ENCODE measurements at places on chromosomes 1 and 21.

DNA sequence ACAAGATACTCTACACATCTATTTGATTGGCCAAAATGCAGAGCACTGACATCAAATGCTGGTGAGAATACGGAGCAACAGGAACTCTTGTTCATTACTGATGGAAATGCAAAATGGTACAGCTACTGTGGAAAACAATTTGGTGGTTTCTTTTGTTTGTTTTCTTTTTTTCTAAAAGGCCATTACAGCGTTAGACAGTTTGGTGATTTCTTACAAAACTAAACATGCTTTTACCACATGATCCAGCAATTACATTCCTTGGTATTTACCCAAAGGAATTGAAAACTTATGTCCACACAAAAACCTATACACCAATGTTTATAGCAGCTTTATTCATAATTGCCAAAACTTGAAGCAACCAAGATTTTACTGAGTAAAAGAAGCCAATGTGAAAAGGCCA is 66.4 kb upstream of the FBXO28 start:
- DNase-seq, result no peak

GRCh38 chr1:218572050-218572449 is 226.9 kb downstream of the TGFB2 start:
- DNase-seq, result no peak

- no peak for DNase-seq
Measured at GRCh38 chr1:241776911-241777310, 71.1 kb upstream of the EXO1 start.

DNA sequence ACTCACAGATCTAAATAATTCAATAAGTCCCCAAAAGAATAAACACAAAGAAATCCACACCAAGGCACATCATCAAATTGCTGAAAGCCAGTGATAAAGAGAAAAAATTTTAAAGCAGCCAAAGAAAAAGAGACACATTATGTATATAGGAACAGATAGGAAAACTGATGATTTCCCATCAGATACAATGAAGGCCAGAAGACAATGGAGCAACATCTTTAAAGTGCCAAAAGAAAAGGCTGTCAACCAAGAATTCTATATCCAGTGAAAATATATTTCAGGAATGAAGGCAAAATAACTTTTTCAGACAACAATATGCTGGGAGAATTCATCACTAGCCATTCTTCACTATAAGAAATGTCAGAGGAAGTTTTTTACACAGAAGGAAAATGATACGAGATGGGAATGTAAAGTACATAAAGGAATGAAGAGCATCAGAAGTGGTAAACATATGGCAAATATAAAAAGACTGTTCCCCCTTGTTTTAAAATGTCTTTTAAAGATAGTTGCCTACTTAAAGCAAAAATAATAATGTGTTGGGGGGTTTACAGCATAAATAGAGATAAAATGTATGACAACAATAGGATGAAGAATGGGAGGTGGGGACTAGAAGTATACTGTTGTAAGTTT is 9.4 kb upstream of the MYOG start:
- DNase-seq, result no peak

DNA sequence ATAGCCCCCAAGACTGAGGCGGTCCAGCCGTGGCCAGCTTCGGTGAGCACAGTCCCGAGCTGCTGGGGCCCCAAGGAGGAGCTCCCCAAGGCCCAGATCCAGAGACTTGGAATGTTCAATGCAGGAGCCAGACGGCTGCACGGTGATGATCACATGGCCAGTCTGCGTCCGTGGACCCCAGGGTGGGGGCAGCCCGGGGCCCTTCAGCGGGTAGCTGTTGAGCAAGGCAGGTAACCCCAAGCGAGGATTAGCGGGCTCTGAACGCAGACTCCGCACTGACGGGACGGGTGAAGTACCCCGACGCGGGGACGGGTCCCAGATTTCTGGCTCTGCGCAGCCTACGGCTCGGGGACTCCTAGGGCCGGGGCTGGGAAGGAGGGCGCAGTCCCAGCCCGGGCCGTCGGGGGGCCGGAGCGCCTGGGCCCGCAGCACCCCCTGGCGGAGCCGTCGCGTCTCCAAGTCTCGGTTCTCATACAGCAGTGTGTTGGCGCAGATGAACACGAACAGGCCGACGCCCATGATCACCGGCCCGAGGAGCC is 2.7 kb downstream of the TMEM200B start:
- peak; percentile 41 for DNase-seq

DNA sequence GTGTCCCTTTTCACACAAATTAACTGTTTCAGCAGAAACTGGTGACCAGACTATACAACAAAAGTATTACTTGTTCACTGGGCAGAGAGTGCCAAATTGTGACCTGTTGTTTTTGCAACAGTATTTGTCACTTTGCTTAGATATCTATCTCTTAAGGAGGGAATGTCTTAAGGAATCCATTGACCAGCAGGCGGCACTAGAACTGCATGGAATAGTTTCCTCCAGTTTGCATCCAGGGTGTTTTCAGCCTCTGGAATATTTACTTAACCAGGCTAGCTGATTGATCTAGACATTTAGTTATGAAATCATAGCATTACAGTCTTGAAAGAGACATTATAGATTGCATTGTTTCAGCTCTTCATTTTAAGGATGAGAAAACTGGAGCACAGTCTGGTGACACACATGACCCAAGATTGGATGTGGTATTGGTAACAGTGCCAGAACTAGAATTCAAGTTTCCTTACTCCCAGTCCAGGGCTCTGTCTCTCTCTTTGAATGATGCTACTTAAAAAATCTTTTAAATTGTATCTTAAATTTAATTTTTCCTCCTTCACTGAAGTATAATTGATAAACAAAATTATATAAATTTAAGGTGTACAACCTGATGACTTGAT is 16.9 kb downstream of the RPTN start:
- no peak for DNase-seq

GRCh38 chr1:156745881-156746280 is 5.0 kb upstream of the MRPL24 start:
- DNase-seq, result no peak

GRCh38 chr1:61501971-61502916 is 222.7 kb downstream of the TM2D1 start:
- no peak for DNase-seq

DNA sequence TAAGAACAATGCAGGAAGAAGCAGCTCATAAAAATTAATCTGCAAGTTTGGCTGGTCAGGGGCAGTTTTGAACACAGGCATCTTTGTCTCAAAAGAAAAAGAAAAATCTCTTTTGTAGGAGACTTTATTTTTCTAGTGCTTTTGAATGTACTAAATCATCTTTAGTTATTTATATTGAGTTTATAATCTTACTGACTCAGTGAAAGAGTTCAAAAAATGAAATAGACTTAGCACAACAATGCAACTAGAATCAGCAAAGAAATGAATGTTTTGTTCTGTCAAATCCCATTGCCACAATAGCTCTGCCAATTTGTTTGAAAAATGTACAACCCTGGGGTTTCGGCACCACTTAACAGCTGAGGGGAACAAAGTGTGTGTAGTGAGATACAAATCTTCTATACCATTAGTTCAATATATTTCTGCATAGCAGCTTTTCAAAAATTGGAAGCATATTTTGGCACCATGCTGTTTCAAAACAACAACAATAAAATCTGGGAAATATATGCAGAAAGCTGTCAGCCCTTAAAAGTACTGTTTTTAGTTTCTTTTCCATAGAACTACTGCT is 1969.1 kb downstream of the MRPL39 start:
- no peak for DNase-seq

DNA sequence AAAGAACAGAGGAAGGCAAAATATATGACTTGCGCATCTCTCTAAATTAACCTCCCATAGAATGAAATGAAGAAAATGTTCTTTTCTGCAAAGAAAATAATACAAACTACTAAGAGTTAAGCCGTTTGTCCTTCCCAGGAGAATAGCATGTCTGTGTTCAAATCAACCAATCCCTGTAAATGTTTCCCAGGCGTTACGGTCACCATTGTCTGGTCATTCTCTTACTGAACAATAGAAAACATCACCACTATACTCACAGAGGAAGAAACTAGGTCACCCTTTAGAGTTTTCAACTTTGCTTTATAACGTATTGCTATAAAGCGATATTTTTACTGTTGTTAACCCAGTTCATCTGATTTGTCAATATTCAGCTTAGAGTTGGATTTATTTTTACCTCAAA is 34.1 kb downstream of the COL11A1 start:
- no peak for DNase-seq

GRCh38 chr1:54819195-54819536 is 18.0 kb upstream of the TTC22 start:
- no peak for DNase-seq

All from stimulated activated CD4-positive, alpha-beta T cell treated with anti-CD3 and anti-CD28 coated beads, TNF-alpha, amount 100 ng/mL, for 4 hours (primary cell).